CD4-positive, alpha-beta T cell treated with Interleukin-12 subunit alpha and Interleukin-12 subunit beta, for 1 hour (primary cell): ENCODE measurements at places on chromosomes 2 and 18.

- no peak for DNase-seq
Observed at GRCh38 chr2:70620020-70620419, 66.4 kb upstream of the TGFA start.

GRCh38 chr2:106192752-106193689, 1.1 kb downstream of the UXS1 start:
- peak; percentile 57 for DNase-seq

DNA sequence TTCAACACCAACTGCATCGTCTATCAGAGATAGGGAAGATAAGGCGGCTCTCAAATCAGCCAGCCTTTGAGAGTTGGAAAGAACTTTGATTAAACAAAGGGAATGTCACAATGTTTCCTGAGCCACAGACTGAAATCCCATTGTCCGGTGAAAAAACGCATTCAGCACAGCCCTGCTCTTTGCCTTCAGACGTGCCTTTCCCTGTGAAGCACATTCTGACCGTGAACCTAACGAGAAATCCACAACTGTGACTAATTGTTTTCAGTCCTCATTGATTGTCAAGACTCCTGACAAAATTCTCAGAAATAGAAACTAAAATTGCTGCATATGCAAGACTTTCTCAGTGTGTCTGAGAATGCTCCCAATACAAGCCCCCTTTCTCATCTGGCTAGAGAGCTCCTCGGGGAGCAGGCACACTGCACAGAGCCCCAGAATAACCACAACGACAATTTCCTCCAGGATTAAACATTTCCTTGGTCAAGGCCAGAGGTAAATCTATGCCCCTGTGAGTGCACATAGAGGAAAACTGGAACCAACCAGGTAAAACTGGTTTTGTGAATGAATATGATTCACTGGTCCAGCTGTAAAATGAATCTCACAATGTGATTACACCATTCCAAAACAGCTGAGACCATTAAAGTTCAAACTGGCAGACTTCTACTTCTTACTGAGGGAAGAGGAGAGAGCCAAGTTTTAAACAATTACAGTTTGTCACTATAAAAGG, 561.9 kb upstream of the ID2 start:
- no peak for DNase-seq

DNA sequence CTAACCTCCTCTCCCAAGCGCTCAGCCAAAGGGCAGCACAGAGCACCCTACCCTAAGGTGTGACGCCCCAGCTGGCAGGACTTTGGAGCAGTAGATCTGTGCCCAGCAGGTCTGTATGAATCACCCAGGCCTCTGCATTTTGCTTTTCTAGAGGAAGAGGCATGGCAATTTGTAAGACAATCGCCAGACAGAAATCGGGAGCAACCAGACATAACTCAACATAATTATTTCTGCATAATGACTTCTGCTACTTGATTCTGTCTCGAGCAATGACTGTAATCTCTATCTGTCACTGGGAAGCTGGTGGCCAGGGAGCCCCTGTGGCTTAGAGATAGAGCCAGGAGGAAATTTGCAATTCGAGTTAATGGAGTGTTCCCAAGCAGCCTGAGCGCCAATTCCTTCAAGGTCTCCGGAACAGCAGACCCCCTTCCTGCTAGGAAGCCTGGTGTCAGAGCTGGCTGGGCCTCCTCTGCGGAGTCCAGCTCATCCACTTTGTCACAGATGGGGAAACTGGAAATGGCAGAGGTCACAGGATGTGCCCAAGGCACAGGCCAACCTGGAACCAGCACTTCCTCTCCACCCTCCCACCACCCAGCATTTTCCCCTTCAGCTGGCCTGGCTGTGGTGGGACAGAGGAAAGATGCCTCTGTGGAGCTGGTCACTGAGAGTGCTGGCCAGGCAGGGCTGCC, 55.0 kb downstream of the ODC1 start:
- no peak for DNase-seq

- DNase-seq, result no peak
Observed at GRCh38 chr2:176002688-176003210, 682 bp upstream of the LNPK start.

- no peak for DNase-seq
Observed at GRCh38 chr2:178787934-178788333, 19.3 kb downstream of the TTN start.

DNA sequence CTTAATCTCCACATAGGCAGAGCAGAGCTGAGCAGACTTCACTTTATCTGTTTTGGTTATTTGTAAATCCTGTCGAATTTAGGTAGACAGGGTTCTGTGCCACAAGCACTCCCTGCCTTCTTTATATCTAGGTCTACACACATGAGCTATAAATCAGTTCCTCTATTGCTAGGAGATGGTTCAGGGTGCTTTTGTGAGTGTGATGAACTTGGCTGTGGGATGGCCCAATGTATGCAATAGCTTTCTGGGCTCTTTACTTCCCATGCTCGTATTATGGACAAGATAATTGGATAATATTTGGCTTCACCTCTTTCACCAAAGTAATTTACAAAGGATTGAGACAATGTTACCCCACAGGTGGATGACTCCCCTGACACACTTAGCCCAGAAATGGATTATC, 72.2 kb downstream of the PLB1 start:
- no peak for DNase-seq

DNA sequence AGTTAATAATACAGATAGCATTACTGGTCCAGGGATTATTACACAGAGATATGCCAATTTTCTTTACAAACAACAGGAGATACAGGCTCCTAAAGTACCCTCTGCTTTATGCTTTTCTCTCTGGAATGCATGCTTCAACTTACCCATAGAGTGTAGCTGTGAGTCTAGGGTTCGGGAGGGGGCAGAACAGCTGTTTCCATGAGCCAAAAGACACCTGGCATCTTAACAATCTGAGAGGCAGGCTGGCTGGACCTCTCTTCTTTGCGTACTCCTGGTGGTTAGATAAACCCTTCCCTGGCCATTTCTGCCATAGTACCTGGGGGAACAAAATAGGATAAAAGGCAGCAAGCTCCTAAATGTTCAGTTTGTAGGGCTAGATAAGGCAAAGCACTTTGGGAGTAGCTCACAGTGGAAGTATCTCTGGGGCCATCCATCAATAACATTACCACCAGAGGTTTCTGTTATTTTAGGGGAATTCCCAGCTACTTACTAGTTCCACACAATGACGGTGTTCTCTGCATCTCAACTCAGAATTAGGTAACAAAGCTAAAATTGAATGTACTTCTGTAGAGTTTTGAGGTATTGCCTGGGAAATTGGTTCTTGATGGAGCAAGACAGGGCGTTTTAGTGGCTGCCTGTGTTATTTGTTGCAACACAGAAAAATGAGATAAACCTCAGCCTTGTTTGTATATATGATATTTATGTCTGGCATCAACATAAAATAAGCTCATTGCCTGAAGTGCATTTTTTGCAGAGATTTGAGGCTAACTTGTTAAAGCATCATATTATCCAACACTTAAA, 6.2 kb upstream of the CCDC85A start:
- DNase-seq, result no peak

- DNase-seq, result no peak
Observed at GRCh38 chr2:119389615-119390306, 23.0 kb downstream of the DBI start.

DNA sequence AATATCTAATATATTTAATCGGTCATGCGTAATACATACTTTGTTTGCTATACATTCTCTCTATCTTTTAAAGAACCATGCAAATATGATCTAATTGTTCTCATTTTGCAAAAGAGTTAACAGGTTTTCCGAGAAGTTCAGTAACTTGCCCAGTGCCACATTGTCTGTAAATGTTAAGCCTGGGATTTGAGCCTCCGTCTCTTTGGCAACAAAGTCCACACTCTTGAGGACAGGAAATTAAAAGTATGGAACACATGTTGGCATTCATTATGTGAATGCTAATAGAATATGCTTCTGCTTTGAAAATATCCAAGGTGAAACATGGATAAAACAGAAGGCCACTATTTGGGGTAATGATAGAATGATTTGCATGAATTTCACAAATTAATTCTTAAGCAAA, 85.2 kb downstream of the LRP1B start:
- no peak for DNase-seq

- no peak for DNase-seq
Observed at GRCh38 chr2:152505495-152505906, 170.5 kb downstream of the FMNL2 start.

DNA sequence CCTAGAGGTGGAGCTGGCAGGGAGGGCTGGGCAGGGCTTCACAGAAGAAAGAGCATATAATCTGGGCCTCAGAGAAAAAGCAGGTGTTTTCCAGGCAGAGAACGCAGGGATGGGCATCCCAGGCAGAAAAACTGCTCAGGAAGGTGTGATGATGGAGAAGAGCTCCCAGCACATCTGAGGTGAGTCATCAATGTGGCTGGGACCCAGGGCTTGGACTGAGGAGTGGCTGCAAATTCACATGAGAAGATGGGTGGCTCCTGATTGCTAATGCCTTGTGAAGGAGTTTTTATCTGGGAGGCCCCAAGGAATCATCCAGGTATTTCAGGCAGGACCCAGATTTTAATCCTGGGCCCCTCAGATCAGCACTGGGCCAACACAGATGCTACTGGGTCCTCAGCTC, 10.2 kb downstream of the IL1F10 start:
- DNase-seq, result no peak

DNA sequence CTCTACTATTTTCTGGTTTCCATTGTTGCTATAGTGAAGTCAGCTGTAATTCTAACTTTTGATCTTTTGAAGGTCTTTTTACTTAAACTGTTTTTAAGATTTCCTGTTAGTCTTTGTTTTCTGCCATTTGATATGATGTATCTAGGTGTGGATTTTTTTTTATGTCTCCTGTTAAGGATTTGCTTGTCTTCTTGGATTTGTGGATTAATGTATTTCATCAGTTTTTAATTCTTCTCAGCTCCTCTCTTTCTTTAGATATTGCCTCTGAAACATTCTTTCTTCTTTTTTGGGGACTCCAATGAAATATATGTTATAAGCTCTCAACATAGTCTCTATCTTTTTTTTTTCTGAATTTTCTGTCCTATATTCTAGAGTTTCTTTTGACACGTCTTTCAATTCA, 24.8 kb upstream of the THUMPD2 start:
- DNase-seq, result no peak

GRCh38 chr2:42812899-42813479, 20.6 kb upstream of the HAAO start:
- DNase-seq, result peak; percentile 15

DNA sequence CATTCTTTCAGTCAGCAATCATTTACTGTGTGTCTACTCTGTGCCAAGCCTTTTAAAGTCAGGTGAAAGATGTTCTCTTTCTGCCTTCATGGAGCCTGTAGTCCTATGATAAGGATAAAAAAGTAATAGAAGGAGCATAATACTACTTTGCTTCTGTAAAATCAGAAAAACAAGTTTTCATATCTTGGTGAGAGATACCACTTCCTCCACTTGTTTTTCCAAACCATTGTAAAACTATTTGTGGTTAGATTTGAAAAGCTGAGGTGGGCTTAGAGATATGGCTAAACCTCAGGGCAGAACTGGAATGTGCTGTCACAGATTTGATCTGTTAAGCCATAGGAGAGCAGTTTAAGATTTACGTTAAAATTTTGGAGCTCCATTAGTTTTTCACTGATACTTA, 104.7 kb upstream of the FAM117B start:
- peak; percentile 1 for DNase-seq

DNA sequence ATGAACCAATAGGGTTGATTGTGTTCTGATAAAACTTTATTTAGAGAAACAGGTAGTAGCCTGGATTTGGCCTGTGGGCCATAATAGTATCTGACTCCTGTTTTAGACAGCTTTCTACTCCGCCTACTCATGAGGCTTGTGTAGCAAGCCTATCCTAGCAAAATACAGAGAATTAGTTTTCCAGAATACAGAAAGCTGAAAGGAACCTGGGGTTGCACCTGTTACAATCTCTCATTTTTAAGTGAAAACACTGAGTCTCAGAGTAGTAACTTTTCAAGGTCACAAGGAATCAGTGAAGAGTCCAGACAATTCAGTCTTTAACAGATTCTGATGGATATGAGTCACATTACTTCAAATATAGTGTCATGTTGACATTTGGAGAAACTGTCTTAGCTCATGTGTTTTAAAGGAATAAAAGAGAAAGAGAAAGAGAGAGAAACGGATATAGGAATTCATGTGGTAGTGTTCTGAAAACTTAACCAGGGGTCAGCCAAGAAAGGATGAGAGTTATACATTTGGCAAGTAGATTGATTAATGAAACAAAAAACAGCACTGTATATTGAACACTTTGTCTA, 17.0 kb downstream of the ARHGAP28 start:
- no peak for DNase-seq

- DNase-seq, result no peak
Observed at GRCh38 chr2:119440873-119441272, 9.2 kb downstream of the TMEM37 start.

GRCh38 chr2:45458909-45459563, 152.0 kb downstream of the SRBD1 start:
- no peak for DNase-seq

DNA sequence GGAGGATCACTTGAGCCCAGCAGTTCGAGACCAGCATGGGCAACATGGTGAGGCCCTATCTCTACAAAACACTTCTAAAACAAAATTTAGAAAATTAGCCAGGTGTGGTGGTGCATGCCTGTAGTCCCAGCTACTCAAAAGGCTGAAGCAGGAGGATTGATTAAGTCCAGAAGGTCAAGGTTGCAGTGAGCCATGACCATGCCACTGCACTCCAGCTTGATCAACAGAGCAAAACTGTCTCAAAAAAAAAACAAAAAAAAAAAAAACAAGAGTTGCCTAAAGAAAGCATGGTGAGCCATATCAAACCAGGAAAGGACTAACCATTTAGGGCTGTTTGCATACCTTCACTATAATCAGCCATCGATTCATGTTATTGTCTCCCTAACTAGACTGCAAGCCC, 4.5 kb downstream of the CLASP1 start:
- DNase-seq, result no peak

GRCh38 chr2:146981921-146982320, 862.9 kb upstream of the ACVR2A start:
- DNase-seq, result no peak

DNA sequence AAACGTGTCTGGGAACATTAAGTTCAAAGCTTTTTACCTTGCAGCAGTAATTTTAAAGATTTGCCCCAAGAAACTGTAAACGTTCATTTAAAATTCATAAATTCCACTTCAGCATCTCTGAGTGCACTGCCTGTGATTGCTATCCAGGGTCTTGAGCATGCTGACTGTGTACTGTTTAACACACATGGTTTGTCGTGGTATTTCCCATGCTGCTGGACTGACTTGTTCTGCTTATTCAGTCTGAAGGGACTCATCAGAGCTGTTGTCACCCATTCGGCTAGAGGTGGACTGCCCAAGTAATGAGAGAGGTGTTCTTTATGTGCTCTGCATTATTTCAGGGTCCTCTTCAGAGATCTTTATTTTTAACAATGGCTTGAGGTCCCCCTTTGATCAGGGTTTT, 53.1 kb downstream of the RHBDD1 start:
- DNase-seq, result no peak

DNA sequence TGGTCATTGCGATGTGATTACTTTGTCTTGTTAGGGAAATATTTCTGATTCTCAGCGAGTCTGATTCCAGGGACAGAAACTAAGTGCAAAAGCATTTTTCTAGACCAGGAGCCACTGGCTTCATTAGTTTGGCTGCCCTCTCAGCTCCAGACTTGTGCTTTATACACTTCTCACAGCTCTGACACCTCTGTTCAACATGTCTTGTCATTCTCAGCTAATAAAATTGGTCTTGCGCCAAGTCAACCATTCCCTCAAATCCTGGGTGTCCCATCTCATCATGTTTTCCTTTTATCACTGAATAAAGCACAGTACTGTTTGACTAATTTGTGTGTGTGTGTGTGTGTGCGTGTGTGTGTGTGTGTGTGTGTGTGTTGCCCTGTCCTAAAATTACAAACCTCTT, 215.5 kb upstream of the EPHA4 start:
- DNase-seq, result no peak
